Cortex of kidney (tissue), 1 donor: ENCODE measurements at places on chromosomes 6 and 20.
A peak's percentile ranks its signal among the peaks of the same experiment; 100 is the strongest.

GRCh38 chr6:164690702-164691500 is 618.5 kb downstream of the C6orf118 start:
- DNase-seq, result no peak

DNA sequence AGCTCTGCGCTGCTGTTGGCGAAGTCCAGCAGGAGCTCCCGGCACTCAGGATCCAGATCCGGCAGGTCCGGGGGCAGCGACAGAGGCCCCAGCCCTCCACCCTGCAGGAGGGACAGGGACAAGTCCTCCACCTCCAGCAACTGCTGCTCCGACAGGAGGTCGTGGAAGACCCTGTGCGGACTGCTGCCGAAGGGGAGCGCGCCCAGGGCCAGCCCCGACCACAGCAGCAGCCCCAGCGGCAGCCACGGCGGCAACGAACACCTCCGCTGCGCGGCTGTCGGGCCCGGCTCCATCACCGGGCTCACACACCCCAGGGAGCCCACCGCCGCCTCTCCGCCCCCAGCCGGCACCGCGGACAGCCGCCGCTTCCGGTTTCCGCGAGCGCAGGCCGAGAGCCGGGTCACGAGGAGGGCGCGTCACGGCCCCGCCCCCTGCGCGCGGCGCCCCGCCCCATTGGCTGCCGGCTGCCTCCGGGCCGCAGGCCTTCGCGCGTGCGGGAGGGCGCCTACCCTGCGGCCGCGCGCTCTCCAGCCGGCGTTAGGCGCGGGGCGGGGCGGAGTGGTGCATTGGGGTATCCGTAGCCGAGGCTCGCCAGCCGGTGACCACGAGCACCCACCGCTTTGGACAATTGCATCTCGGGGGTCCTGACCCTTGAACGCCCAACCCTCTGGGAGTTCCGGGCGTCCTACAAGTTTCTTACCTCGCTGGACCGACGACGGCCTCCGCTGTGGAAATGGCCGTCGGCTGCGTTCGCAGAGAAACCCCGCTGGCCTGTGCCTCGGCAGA is at the start of gene OSTM1:
Gene OSTM1 (minus strand): TSS at position 383 of the 786 bp plus-strand sequence. CDS start 90 bp downstream, at position 293.
- peak; percentile 64 for DNase-seq

DNA sequence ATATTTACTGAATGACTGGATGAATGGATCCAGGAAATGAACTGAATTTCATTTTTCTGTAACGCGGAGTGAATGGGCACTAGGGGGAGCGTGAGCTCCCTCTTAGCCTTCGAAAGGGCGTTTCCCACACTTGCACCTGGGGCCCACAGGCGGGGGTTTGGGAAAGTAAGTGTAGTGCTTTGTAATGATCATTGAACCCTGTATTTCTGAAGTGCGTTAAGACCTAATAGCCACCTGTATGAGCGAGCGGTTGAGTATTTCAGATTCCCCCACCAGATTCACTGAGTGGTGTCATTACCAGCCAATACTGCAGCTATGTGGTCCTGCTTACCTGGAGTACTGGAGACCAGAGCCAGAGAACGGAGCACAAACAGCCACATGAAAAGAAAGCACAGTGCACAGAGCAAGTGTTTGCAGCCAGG is 10.5 kb downstream of the SYTL3 start:
- no peak for DNase-seq

- DNase-seq, result no peak
Observed at GRCh38 chr6:57262488-57262887, 40.4 kb upstream of the RAB23 start.

DNA sequence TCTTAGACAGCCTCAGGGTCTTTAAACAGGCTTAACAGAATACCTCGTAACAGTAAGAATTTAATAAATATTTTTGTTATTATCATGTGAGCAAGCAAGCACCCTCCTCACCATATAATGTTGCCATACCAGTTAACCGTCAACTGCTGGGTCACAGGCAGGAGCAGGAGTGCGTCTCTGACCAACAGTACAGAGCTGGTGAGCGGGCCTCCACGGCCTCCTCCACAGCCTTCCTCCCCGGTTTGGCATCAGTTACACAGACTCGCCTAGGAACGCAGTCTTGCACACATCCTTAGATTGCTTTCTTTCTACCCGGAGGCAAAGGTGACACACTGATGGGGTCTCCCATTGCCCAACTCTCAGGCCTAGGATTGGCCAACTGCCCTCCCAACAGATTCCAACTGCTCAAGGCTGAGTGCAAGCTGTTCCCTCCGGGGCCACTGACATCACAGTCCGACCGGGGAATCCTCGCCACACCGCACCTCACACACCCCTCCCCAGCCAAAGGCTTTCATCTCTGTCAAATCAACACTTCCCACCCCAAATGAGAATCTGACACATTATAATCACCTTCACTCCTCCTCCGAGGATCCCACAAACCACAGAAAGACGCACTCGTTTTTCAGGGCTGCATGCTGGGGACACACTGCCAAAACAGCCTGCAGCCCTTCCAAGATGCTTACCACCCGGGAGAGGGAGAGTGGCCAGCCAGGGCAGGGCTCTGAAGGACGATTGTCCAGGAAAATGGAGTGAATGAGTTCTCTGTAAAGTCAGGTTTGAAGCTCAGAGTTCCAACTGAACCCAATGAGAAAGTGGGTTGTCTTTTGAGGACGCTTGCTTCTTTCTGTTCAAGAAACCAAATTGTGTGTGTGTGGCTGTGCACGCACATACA is 63.2 kb downstream of the PDE10A start:
- no peak for DNase-seq

DNA sequence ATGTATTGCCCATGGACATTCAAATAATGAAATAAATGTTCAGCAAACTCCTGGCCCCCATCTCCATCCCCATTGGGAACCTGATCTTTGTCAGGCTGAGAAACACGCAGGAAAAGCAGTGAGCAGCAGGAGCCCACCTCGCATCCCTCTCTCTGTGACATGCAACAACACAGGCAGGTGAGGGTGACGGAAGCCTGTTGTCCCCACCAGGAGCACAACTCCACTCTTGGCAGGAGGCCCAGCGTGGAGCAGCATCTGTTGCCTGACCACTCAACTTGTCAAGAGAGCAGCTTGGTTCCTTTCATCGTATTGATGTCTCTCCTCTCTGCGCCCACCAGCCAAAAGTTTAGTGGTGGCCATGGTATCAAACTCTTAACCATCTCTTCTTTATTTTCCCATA is 586.9 kb upstream of the ARID1B start:
- DNase-seq, result no peak

GRCh38 chr6:3297909-3298308 is 39.2 kb downstream of the PSMG4 start:
- DNase-seq, result no peak

DNA sequence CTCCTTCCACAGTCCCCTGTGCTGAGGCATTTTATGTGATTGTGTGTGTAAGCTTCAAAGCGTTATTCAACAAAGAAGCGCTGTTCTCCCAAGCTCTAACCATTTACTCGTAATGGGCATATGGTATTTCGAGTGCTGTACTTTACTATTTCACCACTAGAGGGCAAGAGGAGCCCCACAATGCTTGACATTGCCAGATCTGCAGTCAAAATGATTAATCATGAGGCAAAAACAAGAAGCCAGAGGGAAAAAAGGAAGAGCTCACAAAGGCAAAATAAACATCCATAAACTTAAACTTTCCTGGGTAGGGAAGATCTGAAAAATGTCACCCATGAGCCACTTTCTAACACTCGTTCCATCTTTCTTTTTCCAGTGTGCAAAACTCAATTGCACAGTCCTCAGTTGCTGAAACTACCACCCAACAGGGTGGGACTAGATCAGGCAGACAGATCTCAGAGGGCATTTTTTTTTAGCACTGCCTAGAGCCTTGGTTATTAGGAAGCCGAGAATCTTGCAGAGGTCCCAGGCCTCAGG is 215.0 kb upstream of the PLCB4 start:
- DNase-seq, result no peak

GRCh38 chr6:64221776-64222175 is 586.2 kb downstream of the PHF3 start:
- no peak for DNase-seq

DNA sequence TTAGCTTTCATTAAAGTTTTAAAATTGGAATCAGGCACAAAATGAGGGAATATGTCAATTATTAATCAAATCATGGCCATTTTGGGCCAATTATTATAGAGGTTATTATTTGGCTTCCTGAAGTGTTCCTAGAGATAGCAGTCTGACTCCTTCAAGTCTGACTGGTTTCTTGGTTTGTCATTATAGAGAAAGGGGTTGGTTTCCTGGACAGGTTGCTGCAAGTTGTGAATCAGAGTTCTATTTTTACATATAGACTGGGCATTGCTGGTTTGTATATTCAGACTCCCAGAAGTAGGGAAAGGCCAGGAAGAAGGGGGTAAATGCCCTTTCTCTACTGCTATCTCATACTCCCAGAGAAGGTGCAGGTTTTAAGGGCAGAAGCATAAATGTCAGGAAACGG is 121.4 kb upstream of the CEP162 start:
- DNase-seq, result no peak

DNA sequence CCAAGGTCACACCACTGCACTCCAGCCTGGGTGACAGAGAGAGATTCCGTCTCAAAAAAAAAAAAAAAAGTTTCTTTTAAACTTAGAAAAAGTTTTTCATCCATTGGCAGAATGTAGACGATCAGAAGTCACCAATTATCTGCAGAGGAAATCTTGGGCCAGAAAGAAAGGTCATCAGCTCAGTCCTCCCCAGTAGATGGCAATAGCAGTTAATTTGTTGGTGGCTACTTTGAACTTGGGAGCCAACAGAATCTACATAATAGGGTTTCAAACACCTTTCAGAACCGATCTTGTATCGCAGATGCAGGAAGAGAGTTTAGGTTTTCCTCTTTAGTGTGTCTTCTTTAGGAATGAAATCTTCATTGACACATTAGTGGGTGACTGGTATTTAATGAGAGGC is 41.7 kb downstream of the LBP start:
- DNase-seq, result no peak

- DNase-seq, result no peak
Observed at GRCh38 chr6:7241709-7242645, 71.0 kb downstream of the SSR1 start.

GRCh38 chr6:41723530-41724227 is 11.7 kb downstream of the TFEB start:
- DNase-seq, result no peak

DNA sequence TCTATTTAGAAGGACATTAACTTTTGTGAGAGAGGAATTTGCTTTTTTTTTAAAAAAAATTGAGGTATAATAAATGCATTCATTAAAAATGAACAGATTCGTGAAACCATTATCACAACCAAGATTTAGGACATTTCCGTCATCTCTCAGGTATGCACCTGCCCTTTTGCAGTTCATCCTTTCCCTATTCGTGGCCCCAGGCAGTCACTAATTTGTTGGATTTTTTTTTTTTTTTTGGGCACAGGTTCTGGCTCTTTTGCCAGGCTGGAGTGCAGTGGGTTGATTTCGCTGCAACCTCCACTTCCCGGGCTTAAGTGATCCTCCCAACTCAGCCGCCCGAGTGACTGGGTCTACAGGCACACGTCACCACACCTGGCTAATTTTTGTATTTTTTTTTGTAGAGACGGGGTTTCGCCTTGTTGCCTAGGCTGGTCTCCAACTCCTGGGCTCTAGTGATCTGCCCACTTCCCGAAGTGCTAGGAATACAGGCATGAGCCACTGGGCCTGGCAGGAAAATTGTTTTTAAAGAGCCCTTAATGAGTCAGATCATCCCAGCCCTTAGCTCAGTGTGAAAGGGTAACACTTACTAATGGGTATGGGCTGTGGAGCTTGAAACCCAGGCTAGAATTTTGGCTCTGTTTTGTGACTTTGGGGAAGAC is 9.2 kb downstream of the PHF3 start:
- DNase-seq, result no peak

DNA sequence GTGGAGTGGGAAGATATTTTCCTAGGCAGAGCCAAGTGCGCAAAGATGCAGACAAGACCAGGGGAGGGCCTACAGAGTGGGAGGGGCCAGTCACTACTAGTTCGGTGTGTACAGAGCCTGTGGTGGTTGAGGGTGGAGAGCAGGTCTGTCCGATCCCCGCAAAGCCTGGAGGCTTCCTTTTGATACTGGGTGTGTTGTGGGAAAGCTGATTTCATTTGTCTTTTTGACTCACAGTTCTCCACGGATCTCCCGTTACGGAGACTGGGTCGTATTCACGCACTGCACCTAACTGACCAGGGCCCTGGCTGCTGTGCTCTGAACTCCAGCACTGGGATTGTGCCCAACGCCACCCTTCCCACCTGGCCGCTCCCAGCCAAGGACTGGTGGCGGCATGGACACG is 1.4 kb upstream of the TIAM2 start:
- no peak for DNase-seq

GRCh38 chr6:73302339-73302738 is 39.3 kb upstream of the KHDC1 start:
- no peak for DNase-seq

- no peak for DNase-seq
Observed at GRCh38 chr6:93447874-93448273, 28.5 kb upstream of the EPHA7 start.

GRCh38 chr6:64227863-64228262 is 592.3 kb downstream of the PHF3 start:
- no peak for DNase-seq

DNA sequence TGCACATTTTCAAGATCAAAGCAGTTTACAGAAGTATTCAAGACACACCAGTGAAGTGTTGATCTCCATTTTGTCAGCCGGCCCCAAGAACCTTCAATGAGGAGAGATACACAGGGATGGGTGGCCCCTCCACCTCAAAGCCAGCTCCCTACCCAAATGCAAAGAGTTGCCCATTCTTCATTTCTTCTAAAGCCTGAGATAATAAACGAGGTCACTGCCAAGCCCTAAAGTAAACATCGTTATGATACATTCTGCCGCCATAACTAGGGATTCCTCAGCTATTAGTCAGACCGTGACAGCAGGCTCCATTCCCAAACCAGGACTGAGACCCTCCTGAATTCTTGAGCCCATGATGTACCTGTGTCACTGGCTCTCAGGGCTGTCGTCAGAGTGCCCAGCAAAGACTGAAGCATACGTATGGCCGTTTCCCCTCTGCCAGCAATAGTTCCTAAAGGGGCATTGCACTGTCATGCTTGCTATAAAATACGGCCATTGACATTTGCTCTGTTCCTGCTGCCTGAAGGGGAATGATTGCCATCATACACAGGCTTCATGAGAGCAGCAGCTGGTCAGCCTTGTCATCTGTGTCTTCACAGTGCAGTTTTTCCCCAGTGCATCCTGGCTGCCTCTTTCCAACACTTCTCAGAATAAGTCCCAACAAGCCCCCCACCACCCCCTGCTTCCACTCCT is 41.7 kb downstream of the ISM1 start:
- DNase-seq, result no peak

- no peak for DNase-seq
Observed at GRCh38 chr6:4901386-4902061, 102.3 kb downstream of the RPP40 start.

DNA sequence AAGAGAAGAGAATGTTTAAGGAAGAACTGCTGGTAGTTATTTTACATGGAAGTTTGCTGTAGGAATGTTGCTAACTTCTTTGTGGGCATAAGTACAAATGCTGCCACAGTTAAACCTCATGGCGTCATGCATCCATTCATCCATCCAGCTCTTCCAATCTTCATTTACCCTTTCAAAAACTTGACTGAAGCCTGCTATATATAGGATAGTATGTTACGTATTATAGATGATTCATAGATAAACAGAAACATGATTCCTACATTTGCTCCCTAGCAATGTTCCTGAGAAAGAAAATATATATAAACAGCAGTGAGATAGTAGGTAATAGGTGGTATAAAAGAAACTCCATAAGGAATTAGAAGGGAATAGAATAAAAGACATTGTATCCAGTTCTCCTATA is 93.7 kb downstream of the NDUFAF5 start:
- DNase-seq, result no peak
